Coronary artery (tissue), 2 donors: ENCODE measurements at places on chromosomes 11 and 22.

DNA sequence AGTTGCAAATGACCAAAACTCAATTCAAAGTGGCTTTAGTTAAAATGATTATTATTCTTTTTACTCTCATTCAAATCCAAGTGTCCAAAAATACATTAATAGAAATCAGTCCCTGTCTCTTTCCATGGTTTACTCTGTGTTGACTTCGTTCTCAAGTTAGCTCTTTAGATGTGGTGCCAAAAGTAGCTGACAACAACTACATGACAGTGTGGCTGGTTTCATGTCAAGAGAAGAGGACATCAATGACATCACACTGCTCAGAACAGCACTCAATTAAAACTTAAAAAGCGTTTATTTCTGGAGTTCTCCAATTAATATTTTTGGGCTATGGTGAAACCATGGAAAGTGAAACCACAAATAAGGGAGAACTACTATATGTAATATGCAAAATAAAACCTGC, 1746.9 kb downstream of the LRRC4C start:
- no peak for DNase-seq

GRCh38 chr11:77267962-77268361, 33.5 kb downstream of the GDPD4 start:
- no peak for DNase-seq

- DNase-seq: peak; percentile 89
These were observed 3.4 kb downstream of the CD82 start for GRCh38 chr11:44568658-44569473.

DNA sequence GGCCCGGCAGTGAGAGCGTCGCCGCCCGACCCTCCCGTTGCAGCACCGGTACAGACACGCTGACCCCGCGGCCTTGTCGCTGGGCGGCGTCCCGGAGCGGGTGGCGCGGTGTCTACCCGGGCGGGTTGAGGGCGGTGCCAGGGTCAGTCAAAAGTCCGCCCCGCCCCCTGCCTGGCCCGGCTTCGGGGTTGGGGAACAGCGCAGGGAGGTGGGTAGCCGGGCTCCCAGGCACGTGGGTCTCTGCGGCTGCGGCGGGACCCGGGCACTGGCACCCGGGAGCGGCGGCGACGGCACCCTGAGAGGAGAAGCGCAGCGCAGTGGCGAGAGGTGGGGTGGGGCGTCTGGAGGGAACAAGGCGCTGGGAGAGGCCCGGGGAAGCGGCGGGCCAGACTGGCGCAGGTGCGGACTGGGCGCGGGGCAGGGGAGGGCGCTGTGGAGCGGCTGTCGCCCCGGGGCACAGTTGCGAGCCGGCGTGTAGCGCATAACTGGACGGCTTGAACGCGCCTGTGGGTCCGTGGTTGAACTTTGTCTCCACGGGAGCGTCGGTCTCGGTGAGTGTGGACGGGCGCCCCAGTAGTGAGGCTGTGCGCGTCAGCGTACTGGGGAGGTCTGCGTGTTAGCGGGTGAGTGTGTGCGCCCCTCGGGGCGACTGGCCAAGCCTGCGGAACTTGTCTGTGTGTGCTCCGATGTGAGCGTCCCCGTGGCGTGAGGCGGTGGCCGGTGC, at the start of gene P2RY2:
TSS of gene P2RY2 (plus strand) at position 176 of the 724 bp plus-strand sequence. CDS start 15,879 bp downstream, outside the sequence.
- DNase-seq: peak; percentile 84

GRCh38 chr11:115990004-115990447, 485.8 kb upstream of the CADM1 start:
- DNase-seq: no peak

- DNase-seq: no peak
These were observed 3.1 kb downstream of the IL2RB start for GRCh38 chr22:37146507-37147180.

GRCh38 chr11:100716838-100717237, 29.8 kb downstream of the ARHGAP42 start:
- DNase-seq: no peak

- no peak for DNase-seq
These were observed 63.2 kb upstream of the ARFGAP3 start for GRCh38 chr22:42920101-42920820.

DNA sequence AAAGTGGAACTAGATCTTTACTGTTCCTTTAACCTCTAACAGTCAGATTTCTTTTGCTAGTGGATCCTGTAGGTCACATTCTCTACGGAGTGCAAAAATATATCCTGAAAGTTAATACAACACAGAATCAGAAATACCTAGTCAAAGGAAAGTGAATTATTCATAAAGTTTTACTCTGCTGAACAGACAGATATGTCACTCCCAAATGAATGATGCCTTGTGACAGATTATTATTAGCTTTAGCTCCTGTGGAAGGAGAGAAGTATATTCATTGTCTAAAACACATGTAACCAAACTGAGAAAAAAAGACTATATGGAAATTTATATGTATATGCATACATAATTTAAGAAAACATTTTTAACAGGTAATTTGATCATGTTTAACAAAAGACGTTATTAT, 1497.2 kb upstream of the RAG2 start:
- DNase-seq: no peak

GRCh38 chr11:125902277-125902926, 604 bp downstream of the PUS3 start:
- DNase-seq: no peak

GRCh38 chr11:1473011-1473628, 13.5 kb downstream of the MOB2 start:
- DNase-seq: no peak

DNA sequence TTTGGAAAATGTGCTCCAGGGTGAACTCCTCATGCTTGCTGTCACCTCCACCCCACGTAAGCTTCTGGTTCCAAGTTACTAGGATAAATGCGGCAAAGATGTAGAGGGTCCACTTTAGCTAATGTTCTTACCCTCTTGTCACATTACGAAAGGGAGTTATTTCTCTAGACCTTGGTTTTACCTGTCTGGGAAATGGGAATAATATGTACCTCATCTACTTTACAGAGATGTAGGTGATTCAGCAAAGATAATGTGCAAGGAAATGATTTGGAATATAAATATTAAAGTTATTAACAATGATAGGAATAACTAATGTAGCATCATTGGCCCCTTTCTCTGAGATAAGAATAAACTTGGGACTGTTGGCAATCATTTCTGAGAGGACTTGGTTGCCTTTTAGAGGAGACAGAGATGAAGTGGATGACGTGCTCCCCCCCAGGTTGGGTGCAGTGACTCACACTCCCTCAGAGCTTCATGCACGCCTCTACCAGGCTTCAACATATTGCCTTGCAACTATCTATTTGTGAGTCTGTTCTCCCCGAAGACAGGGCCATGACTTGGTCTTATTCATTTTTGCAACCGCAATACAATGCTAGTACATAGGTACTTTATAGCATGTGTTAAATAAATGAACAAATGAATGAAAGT, 97.1 kb downstream of the ME3 start:
- no peak for DNase-seq

GRCh38 chr11:46079662-46080061, 41.6 kb downstream of the PHF21A start:
- no peak for DNase-seq

GRCh38 chr11:69636512-69637197, 4.3 kb upstream of the CCND1 start:
- DNase-seq: peak; percentile 85

DNA sequence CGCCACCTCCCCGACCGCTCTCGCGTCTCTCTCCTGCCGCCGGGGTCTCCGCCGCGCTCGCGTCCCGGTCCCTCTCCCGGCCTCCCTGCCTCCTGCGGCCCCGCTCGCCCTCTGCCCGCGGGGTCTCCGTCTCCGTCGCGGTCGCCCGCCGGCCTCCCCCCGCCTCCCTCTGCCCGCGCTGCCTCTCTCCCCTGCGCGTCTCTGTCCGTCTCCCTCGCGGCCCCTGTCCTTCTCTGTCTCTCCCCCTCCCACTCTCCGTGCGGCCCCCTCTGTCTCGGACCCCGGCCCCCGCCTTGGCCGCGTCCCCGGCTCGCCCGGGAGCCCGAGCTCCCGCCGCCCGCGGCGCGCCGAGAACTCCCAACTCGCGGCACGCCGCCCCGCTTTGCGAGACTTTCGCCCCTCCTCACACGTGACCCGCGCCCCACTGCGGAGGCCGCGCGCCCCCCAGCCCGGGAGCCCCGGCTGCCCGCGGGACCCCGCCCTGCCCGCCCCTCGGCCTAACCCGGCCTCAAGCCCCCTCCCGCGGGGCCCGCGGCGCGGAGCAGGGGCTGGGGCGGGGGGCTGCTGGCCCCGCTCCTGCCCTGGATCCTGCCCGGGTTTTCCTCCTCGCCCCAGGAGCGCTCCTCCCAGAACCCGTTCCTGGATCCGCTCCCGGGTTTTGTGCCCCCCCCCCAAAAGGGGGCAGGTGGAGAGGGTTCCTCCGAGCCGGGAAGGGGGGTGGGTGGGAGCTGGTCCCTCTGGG, 702 bp upstream of the KCNJ4 start:
- DNase-seq: no peak

GRCh38 chr11:64400667-64401066, 41.7 kb downstream of the RPS6KA4 start:
- no peak for DNase-seq

GRCh38 chr22:30262917-30263741, 3.5 kb downstream of the OSM start:
- no peak for DNase-seq

GRCh38 chr22:22835242-22835641, 52.4 kb upstream of the IGLL5 start:
- no peak for DNase-seq

DNA sequence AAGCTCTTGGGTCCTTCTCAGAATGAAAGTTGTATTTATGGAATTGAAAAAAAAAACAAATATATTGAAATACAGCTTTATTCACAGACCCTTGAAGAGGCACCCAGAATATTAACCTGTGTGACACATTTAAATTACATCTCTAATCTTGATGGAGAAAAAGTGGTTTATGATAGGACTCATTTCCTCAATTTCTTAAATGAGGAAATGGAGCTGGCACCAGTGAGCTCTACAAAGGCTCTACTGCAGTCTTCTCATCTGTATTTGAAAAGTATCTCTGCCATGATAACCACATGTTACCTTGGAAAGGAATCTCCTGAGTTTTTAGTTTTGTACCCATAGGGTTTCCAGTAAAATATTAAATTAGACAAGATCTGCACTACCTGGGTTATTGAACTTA, 186.5 kb downstream of the HIPK3 start:
- DNase-seq: no peak

- DNase-seq: no peak
These were observed 253.3 kb upstream of the ISX start for GRCh38 chr22:34812631-34813030.

GRCh38 chr11:45045683-45046471, 95.2 kb upstream of the TP53I11 start:
- no peak for DNase-seq

DNA sequence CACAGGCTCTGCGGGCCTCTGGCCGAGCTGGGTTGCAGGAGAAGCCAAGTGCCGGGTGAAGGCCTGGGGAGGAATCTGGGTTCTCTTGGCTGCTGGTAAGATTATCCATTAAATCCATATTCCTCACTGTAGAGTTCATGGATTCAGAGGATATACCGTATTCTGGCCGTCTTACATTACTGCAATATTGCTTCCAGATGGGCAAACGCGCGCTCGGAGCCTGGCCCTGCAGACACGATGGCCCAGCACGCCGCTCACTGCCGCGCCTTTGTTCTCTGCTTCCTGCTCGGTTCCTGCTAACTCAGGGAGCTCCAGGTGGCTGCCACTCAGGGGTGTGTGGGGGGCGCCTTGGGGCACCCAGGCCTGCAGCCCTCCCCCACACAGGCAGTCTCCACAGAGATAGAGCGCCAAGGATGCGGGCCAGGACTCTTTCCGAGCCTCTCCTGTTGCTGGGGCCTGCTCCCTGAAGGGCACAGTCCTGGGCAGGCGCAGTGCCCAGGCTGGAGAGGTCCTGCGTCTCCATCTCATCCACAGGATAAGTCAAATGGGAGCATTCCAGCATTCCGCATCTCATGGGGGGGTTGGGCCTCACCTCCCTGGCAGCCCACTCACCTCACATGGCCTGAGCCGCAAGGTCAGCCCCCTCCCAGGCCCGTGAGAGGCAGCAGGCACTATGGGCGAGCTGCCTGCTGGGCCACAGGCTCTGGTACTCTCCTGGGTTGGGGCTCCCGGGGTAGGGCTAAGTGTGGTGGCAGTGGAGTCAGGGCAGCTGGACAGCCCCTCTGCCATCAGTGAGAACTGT, 14.1 kb upstream of the KCNQ1OT1 start:
- DNase-seq: no peak
